Stimulated activated CD8-positive, alpha-beta memory T cell treated with anti-CD3 and anti-CD28 coated beads, Interleukin-2, amount 100 ng/mL, for 1 hour (primary cell): ENCODE measurements at places on chromosomes 1 and 21.

GRCh38 chr1:27646676-27647075, 11.7 kb upstream of the FGR start:
- no peak for DNase-seq

GRCh38 chr1:243672539-243673074, 177.4 kb downstream of the AKT3 start:
- DNase-seq: no peak

- DNase-seq: no peak
Measured at GRCh38 chr1:118136187-118136941, 48.7 kb downstream of the SPAG17 start.

DNA sequence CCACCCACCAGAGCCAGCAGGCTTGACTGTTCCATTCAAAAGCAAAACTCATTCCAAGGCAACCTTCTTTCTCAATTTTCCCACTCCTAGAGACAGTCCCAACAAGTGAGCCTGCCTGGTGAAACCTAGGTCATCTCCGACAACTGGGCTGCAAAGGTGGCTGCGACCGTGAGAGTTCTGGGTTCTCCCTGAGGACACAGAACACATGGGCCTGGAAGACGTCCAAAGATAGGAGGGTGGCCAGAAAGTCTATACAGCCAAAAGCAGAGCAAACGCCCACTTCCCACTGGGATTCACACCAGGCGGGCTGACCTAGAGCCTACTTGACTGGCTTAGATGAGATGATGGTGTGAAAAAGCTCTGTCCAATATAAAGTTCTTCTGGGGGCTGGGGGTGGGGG, 90.2 kb upstream of the GRIK3 start:
- no peak for DNase-seq

DNA sequence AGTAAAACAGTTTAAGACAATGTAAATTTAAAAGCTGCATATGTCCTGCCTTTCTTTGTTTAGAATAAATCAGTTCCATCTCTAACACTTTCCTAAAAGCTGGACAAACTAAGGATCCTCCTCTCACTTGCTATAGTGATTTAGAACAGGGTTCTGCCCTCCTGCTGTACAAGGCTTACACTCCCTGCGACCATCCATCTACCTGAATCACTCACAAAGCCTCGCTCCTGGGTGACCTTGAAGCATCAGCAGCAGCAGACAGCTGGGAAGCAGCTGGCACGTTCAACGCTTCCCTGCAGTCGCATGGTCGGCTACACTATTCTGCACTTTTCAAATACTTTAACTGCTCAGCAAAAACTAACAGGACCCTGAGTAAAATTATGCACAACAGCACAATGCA, 128.0 kb downstream of the NTPCR start:
- no peak for DNase-seq

DNA sequence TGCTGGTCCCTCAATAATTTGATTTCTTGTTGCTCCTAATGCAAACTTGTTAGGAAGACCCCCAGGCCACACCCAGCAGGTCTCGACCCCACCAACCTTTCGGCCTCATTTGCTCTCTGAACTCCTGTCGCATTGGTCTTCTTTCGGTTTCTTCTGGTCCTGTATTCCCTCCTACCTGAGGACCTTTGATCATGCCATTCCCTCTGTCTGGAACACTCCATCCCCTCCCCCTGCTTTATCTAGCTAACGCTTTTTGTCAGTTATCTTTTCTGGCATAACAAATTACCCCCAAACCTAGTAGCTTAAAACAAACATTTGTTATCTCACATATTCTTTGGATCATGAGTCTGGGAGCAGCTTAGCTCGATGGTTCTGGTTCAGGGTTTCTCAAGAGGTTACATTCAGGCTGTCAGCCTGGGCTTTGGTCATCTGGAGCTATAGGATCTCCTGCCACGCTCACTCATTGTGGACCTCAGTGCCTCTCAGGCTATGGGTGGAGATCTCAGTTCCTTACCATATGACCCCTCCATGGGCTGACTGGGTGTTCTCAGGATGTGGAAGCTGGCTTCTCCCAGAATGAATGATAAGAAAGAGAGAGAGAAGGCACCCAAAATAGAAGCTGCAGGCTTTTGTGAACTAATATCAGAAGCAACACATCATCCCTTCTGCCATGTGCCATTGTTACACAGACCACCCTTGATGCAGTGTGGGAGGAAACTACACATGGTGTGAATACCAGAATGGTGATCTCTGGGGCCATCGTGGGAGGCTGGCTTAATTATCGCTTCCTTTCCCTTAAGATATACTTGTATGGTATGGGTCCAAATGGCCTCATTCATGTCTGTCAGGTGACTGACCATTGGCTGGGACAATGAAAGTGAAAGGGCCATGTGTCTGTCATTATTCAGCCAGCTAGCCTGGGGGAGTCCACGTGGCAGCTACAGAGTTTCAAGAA, 29.1 kb upstream of the BCAR3 start:
- DNase-seq: no peak

- no peak for DNase-seq
Measured at GRCh38 chr1:198918920-198919319, 280.1 kb downstream of the PTPRC start.

DNA sequence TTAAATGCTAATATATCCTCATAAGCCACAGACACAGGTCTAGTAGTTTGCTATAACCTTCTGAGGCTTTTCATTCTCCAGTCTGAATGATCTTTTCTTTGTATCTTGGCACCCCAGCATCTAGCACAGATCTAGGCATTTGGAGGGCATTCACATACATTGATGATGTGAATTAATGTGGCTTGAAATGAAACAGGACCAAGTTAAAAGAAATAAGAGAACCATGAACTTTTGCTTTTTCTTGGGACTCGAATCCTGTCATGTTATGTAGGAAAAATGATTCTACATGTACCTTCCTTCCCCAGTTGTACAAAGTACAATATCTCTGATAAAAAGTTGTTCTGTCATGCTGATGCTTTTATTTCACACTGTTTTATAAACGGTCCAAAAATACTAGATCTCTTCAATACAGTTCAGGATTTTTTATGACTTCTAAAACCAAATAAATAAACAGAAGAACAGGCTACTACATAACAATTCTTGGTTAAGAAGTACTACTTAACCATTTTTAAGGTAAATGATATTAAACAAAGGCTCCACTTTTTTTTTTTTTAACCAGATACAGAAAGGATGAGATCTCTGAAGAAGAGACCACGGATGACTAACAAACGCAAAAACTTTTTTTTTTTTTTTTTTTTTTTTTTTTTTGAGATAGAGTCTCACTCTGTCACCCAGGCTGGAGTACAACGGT, 3.0 kb downstream of the SORT1 start:
- no peak for DNase-seq

DNA sequence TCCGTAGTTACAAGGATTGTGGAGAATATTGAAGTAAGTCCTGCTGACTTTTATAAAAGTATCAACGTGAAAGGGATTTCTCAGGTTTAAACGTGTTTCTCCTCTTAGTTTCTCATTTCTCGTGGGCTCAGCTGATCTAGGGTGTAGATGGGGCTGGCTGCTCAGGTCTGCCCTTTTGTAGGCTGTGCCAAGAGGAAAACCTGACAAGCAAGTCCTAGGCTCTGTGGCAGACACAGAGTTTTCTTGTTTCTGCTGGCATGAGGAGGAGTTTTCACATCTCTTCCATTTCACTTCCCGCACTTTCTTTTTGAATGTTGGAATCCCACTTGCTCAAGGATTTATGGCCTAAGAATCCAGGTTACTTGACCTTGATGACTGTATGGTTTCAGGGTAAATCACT, 14.8 kb downstream of the VPS13D start:
- DNase-seq: no peak

- DNase-seq: no peak
Measured at GRCh38 chr1:204192046-204192445, 4.2 kb downstream of the KISS1 start.

DNA sequence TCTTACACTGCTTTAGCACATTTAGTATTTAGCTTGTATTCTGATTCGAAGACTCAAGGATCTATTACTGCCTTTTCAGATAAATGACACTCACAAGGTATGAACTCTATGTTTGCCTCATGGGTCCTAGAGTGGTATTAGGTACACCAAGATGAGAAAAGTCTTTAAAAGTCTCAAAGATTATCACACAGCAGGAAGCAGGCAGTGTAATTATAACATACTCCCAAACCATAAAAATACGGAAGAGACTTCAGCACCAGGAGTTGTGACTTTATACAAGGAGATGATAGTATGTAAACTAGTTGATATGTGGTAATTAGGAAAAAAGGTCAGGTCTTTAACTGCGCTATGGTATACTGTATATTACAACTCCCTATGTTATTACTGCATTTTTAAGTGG, 11.2 kb upstream of the RCSD1 start:
- DNase-seq: no peak

DNA sequence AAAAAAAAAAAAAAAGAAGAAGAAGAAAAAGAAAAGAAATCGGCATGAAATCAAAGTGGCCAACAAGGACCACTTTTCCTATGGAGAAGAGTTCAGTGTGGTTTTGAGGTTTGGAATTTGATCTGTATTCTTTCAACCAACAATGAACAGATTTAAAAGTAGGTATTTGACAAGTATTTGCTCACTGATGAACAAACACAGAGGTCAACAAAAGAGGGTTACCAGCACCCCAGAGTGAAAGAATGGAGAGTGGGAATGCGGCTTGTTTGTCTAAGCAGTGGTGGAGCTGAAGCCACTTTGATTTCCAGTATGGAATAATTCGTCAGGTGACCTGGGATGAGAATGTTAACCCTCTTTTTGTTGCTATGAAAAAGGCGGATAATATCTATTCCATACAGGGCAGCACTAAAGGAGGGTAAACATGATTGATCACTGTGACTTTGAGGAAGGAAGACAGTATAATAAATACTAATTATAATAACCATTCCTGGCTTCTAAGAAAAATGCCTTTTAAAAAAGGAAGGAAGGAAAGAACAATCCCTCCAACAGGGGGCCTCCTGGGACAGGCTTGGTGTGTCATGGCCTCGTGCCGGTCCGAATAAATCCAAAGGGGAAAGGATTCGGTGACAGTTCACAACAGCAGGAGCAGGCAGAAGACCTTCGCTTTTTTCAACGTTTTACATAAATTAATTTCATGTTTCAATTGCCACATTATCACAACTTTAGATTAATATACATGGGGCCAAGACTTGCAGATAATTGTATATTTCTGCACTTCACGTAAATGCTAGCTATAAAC, 37.2 kb upstream of the SIM2 start:
- DNase-seq: no peak

DNA sequence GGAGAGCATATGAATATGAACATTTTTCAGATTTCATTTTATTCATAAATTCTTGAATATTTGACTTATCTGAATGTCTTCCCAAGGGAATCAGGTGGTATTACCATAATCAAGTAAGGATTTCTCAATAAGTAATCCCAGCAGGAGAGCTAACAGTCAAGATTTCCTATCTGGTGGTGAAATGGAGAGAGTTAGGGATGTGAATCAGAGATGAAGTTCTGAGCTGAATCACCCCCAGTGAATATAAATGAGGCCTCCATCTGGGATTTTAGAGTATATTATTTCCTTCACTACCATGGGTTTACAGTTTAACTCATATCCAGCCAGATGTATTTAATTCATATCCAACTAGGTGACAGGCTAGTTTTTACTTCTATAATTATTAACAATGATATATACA, 61.5 kb upstream of the RGS2 start:
- no peak for DNase-seq

GRCh38 chr1:24289937-24290595, 29.1 kb upstream of the GRHL3 start:
- no peak for DNase-seq

GRCh38 chr1:50103615-50104081, 5.1 kb upstream of the ELAVL4 start:
- no peak for DNase-seq

GRCh38 chr1:88466011-88466410, 218.1 kb upstream of the PKN2 start:
- no peak for DNase-seq

DNA sequence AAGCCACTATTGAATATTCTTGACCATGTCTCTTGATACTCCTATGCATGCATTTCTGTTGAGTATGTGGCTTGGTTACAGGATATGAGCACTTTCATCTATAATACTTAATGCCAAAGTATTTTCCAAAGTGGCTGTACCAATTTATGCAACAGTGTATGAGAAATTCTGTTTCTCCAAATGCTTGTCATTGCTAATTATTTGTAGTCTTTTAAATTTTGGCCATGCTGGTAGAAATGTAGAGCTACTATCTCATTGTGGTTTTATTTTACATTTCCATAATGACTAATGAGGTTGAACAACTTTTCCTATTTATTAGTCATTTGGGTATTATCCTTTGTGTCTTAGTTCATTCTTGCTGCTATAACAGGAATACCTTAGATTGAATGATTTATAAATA, 71.4 kb upstream of the TSPAN2 start:
- DNase-seq: no peak

- no peak for DNase-seq
Measured at GRCh38 chr1:65495137-65495536, 74.7 kb downstream of the LEPR start.

DNA sequence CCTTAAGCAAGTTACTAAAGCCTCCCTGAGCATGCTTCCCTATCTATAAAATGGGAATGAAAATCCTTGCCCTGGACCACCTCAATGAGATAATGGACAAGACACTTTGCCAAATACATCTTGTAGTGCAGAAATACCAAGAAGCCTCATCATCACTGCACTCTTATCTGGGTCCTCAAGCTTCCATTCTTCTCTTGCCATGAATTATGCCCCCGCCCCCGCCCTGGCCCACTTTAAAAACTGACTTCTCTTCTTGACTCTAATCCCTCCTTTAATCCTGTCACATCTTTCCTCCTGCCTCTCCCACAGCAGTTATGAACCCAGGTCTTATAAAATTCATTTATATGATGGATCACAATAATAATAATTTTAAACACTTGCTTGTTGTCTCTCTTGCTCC, 14.8 kb downstream of the ARHGEF11 start:
- no peak for DNase-seq

- DNase-seq: no peak
Measured at GRCh38 chr1:95640746-95641145, 406.7 kb downstream of the RWDD3 start.

DNA sequence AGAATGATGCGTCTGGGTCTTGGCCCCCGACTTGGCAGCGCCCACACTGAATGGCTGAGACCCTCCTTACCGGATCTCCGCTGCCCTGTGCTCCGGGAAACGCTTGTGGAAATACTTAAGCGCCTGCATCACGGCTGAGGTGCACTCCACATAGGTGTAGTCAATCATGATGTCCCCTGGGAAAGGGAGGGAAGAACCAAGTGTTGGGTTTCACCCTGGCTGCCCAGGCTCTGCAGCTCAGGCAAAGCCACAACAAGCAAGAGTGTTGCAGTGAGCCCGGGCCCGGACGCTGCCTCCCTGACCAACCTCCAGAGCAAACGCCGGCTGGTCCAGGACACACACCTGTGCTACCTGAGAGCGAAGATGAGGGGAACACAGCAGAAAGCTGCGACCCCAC, 21.5 kb upstream of the SPATC1L start:
- DNase-seq: no peak

DNA sequence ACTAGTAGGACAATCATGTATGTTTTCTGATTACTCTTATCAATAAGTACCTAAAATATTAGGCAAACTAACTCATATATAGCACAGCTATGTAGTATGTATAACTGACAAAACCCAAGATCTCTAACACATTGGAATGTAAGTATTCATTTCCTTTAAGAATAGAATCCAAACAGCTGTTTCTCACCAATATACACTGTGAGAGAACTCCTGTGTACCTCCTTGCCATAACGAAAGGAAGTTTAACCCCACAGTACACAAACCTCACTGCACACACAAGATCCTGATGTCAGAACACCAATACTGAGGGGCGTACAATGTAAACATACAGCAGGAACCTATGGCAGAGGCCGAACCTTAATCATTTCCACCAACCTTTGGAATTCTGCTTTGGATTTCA, 113.0 kb downstream of the SMYD3 start:
- DNase-seq: no peak
